ENCODE measurements at places on chromosomes 12 and 14.
A peak's percentile ranks its signal among the peaks of the same experiment; 100 is the strongest.

DNA sequence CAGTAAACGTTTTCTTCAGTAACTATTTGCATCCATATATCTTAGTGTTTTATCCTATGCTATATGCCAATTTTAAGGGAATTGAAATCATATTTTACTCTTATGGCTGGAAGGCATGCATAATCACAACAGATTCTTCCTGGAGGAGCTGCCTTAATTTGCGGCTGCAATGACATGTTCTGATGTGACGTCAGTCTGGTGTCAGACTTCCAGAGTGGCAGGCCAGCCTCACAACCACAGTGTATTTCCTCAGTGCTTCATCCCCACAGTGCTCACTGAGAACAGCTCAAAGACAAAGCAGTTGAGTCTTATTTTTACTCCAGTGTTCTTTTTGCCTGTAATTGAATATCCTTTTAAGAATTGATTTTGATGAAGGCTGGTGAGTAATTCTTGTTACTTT, 107.1 kb downstream of the PLEKHA5 start:
- no peak for DNase-seq

GRCh38 chr12:105013892-105014291, 27.8 kb downstream of the NOPCHAP1 start:
- DNase-seq = no peak

GRCh38 chr12:80415466-80415865, 28.6 kb upstream of the PTPRQ start:
- DNase-seq = no peak

GRCh38 chr12:98359856-98360255, 155.5 kb upstream of the TMPO start:
- DNase-seq = no peak

DNA sequence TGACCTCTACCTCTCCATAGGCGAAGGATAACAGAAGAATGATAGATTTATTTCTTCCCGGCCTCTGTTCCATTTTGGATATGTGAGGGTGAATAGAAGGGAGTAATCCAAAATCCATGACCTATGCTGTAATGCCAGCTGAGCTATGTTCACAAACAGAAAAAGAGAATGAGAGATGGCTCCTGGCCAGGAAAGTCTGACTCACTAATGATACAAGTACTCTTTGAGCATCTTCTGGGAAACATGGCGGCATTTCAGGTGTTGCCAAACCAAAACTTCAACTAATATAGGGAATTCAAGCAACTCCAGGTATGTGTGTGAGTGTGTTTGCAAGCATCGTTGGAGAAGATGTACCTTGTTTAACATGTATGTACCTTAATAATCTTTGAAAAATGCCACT, 55.1 kb downstream of the MED13L start:
- DNase-seq = peak; percentile 69

- DNase-seq = no peak
These were observed 51.3 kb downstream of the RMST start for GRCh38 chr12:97513950-97514349.

DNA sequence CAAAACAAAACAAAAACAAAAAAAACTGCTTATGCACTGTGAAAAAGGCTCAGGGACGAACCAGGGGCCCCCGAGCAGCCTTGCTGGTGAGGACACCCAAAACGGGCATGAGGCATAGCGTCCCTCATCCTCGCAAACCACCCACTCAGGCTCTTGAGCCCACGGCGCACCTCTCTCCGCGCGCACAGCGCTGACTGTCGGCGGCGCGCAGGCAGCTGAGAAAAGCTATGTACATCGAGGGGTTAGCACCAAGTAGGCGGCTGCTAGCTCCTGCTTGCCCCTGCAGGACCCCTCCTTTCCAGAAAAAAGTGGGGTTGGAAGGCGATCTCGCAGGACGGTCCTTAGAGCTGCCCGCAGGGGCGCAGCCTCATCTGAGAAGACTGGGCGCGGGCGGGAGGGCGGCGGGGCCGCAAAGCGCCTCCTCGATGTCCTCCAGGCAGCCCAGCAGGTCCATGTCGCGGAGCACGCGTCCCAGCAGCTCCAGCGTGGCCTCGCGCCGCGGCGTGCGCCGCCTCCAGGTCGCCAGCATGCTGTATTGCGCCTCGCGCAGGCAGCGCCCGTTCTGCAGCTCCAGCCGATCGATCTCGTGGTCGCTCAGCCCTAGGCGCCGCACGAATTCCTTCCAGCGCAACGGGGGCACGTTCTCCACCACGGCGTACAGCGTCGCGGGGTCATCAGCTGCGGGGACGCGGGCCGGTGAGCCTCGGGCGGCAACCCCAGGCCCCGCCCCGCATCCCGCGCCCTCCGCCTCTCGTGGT, 12.8 kb downstream of the TNFRSF1A start:
- DNase-seq = no peak

DNA sequence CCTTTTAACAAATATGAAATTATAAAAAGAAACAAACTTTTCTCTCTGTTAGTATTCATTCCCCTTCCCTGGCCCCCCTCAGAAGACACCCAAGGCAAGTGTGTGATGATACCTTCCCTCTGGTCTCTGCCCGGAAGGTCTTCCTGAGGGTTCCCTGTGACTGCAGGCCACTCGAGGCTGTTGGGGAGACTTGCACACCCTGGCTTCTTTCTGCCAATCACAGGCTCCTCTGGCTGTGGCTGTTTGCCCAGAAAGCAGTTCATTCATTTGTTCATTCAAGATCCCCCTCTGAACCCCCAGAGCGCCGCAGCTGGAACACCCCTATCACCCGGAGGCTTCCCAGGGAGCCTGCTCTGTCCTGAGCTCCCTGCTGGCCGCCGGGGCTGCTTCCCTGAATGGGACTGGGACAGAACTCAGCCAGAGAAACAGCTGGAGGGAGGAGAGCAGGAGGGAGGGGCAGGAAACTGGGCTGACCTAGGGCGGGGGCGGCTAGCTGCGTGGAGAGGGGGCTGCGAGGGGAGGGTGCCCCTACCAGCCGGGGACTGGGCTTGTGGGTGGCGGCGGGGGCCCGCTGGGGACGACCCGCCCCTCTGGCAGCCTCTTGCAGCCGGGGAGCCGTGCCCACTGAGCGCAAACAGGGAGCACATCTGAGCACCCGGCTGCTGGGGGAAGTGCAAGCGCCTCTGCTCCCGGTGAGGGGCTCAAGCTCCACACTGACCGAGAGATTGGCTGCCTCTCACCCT, at the start of gene CMKLR1:
Gene CMKLR1 (minus strand): TSS at position 397 of the 743 bp plus-strand sequence. CDS start 45,720 bp downstream, outside the sequence.
- DNase-seq = peak; percentile 33

- DNase-seq = no peak
These were observed 63.4 kb upstream of the NCOR2 start for GRCh38 chr12:124630791-124631313.

GRCh38 chr14:68881396-68881795, 88.5 kb upstream of the ZFP36L1 start:
- no peak for DNase-seq

DNA sequence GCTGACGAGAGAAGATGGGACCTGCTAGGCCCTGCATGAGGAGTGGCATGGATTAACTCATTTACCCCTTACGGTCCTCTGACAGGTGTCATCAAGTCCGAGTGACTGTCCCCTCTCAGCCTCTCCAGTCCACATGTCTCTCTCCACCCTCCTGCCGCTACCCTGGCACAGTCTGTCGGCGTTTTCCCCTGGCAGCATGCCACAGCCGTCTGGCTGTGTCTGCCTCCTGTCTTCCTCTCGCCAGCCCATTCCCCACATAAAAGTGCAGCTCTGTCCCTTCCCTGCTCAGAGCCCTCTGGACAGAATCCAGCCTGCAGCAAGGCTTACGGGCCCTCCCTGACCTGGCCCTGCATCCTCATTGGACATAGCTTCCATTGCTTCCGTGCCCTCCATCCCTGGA, 45.6 kb downstream of the UBE3B start:
- no peak for DNase-seq

DNA sequence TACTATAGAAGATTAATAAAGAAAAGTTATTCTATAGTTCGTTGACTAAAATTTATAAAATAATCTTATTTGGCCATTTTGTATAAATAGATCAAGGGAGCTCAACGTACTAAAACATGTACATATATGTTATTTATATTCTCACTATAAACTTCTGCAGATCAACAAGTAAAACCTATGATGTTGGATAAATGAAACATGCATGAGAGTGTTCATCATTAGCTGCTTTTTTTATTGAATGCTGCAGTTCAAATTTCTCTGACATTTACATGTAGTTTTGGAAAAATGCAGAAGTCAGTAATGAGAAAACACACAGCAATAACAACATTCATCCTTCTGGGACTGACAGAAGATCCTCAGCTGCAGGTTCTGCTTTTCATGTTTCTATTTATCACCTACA, at the start of gene OR6C68:
Gene OR6C68 (plus strand): TSS at position 301 of the 400 bp plus-strand sequence. CDS start 0 bp downstream, at position 301.
- DNase-seq = no peak

- peak; percentile 82 for DNase-seq
These were observed 74.8 kb upstream of the CHST11 start for GRCh38 chr12:104381731-104382480.

- peak; percentile 49 for DNase-seq
These were observed 33.5 kb downstream of the A2ML1 start for GRCh38 chr12:8855891-8856290.

- DNase-seq = no peak
These were observed 139.4 kb downstream of the TBX5 start for GRCh38 chr12:114266536-114266935.

- no peak for DNase-seq
These were observed 1088.9 kb upstream of the TMEM132C start for GRCh38 chr12:127178052-127178451.

GRCh38 chr14:78195431-78195830, 25.3 kb downstream of the NRXN3 start:
- DNase-seq = no peak

- DNase-seq = no peak
These were observed 12.1 kb upstream of the NTN4 start for GRCh38 chr12:95802482-95803270.

All from hematopoietic multipotent progenitor cell treated with erythropoietin and hydrocortisone succinate and interleukin-3 and kit ligand, for 15 days (in vitro differentiated cells).